ENCODE measurements at places on chromosomes 3 and 15.

GRCh38 chr15:68224546-68225250 is 4.8 kb downstream of the CLN6 start:
- no peak for DNase-seq

GRCh38 chr3:14369675-14370669 is 32.4 kb upstream of the SLC6A6 start:
- DNase-seq = no peak

DNA sequence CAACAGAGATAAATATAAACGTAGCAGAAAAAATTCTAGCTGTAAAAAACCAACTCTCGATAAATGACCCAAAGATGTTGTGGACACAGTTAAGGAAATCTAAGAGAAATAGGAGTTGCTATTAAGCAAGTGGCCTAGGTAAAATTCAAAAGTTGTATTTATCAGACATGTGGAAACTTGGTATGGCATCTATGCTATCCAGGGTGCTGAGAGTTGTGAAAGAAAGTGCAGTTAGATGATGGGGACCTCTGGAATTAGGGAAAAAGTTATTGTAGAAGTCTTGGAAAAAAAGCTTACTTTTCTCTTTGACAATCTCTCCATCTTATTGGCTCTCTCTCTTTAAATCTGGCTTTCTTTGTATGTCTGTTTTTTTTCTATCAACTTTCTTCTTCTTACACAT is 1090.9 kb downstream of the TBL1XR1 start:
- DNase-seq = no peak

DNA sequence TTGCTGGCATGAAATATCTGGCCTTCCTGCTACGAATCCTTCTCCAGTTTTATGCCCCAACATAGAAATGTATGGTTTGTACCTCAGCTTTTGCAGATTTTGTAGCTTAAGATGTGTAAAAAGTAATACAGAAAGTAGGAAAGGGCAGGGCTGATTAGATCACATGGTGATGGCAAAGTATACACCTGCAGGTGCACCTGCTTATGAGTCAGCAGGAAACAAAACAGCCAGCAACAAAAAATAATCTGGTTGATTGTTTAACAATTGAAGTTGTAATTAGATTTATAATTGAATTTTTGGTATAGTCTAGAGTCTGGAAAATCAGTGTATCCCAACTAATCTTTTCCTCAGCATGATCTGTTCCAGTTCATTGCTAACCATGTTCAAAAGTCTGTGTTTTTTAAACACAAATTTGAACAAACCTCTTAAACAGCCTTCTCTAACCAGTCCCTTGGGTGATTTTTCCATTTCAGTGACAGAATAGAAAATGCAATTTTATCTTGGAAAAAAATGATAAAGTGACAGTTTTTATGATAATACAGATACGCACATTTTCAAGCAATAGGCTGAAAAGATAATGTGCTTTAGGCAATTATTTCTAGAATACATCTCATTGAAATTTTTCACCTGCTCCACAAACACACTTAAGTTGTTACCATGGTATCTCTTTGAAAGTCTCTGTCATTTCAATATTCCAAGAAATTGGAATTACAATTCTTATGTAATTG is 477.4 kb downstream of the NAALADL2 start:
- DNase-seq = no peak

GRCh38 chr3:36595511-36595910 is 168.8 kb downstream of the DCLK3 start:
- DNase-seq = no peak

- no peak for DNase-seq
These were observed 31.5 kb upstream of the LAMP3 start for GRCh38 chr3:183193762-183194689.

DNA sequence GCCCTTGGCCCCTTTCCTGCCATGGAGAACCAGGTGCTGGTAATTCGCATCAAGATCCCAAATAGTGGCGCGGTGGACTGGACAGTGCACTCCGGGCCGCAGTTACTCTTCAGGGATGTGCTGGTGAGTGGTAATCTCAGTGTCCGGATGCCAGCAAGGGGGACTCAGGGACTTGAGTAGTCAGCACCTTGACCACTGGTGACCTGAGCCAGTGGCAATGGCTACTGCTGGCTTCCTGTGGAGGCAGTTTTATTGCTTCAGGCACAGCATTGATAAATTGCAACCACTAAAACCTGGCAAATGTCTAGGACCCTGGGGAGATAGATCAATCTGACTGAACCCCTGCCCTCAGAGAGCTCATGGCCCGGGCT is 830 bp downstream of the MAP2K5 start:
- DNase-seq = no peak

DNA sequence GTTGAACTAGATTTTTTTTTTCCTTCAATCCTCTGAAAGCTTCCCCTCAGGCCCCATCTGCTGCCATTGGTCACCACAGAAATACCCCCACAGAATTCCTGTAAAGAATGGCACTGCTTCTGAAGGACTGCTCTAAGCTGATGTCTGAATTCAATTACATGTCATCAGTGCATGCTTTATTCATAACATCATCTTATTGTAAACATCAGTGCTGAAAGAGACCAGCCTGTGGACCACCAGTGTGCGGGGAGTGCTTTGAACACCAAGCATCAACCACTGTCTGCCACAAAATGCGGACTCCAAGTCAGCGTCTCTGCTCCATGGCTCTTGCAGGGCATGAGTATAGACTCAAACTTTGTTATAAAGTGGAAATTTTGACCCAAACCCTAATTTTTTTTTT is 11.6 kb downstream of the PHLDB2 start:
- DNase-seq = no peak

DNA sequence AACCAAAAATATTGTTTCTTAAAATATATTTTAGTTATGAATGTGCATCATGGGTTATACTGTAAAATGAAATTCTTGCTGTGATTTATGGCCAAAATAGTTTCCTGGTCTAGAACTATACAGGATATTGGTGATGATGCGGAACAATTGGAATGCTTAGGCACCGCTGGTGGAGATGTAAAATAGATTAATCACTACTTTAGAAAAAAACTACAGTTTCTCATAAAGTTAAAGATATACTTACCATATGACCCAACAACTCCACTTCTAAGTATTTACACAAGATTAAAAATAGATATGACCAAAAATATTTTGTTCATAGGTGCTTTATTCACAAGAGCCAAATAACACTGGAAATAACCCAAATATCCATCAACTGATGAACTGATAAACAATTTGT is 126.7 kb downstream of the TUSC7 start:
- DNase-seq = no peak

DNA sequence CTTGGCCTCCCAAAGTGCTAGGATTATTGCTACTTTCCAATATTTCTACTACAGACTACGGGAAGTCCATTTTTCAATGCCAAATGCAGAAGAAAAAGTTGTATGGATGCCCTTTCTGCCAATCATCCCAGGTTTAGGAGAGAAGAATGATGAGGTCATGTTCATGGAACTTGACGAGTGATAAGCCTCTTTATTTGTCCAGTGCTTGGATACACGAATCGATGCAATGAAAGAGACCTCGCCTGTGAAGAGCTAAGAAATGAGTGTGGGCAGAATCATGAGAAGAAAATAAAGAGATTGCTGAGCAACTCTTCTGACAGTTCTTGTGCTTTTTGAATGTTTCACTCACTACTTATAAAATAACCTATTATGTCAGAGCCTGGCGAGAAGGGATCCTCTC is 996 bp upstream of the SLC28A1 start:
- DNase-seq = no peak

DNA sequence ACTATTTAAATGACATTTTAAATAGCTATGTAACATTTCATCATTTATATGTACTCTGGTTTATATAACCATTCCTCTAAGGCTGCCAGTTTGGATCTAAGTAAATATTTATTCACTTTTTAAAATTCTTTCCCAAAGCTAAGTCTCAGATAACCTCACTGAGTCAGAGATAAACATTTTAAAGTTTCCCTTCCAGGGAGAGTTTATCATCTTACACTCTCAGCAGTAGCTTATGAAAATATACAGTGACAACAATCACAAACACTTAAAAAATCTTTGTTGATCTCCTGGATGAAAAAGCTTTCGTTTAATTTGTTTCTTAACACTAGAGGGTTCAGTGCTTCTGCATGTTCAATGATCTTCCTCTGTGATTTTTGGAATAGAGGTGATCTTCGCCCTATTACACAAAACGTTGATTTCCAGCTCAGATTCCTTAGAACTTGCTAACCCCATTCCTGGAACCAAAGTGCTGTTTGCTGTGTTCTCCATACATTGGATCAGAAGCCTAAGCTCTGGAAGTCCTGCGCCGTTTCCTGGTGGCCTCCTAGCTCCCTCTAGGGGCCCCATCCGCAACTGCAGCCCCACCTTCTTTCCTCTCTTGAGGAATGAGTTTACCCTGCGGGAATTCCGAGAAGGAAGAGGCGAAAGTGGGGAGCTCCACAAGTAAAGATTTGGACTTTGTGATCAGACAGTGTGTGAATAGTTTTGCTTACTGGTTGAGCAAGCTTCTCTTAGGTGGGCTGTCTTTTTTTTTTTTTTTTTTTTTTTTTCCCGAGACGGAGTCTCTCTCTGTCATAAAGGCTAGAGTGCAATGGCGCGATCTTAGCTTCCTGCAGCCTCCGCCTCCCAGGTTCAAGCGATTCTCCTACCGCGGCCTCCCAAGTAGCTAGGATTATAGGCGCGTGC is 29.3 kb upstream of the SACM1L start:
- DNase-seq = peak; percentile 26

DNA sequence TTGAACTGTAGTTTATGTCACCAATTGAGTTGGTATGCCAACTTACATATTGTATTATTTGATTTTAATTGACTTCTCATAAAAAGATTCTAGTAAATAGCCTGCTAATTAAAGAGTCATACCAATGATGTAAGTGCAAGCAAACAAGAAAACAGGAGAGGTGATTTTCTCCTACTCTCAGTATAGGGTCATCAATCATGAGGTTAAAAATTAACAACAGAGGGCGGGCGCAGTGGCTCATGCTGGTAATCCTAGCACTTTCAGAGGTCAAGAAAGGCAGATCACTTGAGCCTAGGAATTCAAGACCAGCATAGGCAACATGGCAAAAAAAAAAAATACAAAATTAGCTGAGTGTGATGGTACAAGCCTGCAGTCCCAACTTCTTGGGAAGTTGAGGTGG is 108.7 kb downstream of the MYO9A start:
- DNase-seq = no peak

- no peak for DNase-seq
These were observed 183.6 kb upstream of the ZNF385D start for GRCh38 chr3:21934591-21934990.
